Stimulated activated CD4-positive, alpha-beta T cell treated with anti-CD3 and anti-CD28 coated beads, Interleukin-4, amount 100 ng/mL, for 1 hour (primary cell): ENCODE measurements at places on chromosomes 2 and 18.

DNA sequence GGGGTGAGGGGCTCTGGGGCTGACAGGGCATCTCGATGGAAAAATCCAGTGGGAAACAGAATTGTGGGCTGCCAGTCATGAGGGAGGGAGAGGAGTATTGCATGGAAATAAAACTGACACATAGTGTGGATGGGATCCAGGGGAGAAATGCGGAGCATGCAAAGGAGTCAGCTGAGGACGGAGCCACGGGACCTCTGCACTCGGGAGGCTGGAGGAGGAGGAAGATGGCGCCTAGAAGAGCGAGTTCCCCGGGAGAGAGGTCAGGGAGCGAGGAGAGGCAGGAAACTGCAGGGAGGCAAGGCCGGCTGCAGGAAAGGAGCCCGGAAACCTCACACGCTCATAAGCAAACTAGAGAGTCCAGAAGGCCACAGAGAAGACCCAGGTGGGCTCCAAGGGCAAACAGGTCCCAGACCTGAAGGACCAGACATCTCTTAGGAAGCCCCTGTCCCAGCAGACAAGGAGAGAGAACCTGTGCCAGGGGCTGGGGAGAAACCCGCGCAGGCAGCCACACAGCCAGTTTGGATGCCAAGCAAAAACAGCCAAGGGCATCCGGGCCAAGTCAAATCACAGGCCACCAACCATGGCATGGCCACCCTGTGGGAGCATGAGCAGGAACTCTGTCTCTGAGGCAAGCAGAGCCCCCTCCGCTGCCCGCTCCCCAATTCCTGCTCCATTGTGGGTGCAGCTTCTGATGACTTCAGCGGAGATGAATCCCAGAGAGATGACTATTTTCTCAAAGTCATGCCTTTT, 218.8 kb upstream of the ID2 start:
- DNase-seq = no peak

GRCh38 chr2:238496756-238497609, 70.3 kb downstream of the ASB1 start:
- DNase-seq = no peak

- no peak for DNase-seq
Observed at GRCh38 chr2:97728091-97728731, 14.8 kb downstream of the ZAP70 start.

GRCh38 chr2:144489315-144489916, 30.5 kb downstream of the ZEB2 start:
- no peak for DNase-seq

DNA sequence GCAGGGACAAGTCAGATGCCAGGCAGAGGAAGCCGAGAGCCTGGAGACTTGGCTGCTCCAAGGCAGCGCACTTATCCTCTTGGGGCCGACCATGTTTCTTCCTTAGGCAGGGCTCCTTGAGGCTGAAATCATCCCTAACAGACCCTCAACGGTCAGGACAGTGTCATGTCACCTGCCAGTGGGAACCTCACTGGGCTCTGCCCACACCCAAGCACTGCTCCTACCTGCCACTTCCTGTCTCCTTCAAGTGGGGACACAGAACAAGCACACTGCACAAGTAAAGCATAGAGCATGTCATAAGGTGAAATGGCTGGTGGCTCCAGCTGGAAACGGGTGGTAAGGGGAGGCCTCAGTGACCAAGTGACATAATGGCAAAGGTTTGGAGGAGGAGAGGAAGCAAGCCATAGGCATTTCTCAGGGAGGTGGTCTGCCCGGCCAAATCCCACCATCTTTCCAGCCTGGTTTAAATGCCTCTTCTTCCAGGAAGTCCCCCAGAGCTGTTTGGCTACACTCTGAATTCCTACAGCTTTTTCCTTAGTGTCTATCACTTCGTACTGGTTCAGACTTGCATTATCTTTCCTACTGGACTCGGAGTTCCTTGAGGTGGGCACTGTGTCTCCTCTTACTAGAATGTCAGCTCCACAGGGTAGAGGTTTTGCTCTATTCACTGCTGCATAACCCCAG, 7.3 kb upstream of the ATOH8 start:
- DNase-seq = no peak

- no peak for DNase-seq
Observed at GRCh38 chr2:234394450-234394849, 102.4 kb downstream of the ARL4C start.

GRCh38 chr2:95082477-95082876, 39.1 kb downstream of the MRPS5 start:
- no peak for DNase-seq

DNA sequence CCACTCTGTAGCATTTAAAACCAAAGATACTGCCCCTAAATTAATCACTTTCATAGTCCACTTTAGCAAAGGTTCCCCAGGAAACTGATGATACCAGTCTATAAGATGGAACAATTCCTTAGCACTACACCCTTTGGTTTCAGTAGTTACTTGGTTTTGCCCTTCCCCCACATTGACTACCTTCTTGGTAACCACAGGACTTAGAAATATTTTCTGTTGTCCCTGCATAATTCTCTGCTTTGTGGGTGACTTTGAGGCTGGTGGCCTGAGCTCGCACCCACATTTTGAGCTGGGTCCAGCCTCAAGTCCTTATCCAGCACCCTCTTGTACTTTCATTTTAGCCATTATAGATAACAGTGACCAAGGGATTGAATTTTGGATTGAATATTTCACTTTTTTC, 23.1 kb downstream of the ELP2 start:
- no peak for DNase-seq

GRCh38 chr2:75309596-75310463, 110.5 kb upstream of the TACR1 start:
- no peak for DNase-seq

DNA sequence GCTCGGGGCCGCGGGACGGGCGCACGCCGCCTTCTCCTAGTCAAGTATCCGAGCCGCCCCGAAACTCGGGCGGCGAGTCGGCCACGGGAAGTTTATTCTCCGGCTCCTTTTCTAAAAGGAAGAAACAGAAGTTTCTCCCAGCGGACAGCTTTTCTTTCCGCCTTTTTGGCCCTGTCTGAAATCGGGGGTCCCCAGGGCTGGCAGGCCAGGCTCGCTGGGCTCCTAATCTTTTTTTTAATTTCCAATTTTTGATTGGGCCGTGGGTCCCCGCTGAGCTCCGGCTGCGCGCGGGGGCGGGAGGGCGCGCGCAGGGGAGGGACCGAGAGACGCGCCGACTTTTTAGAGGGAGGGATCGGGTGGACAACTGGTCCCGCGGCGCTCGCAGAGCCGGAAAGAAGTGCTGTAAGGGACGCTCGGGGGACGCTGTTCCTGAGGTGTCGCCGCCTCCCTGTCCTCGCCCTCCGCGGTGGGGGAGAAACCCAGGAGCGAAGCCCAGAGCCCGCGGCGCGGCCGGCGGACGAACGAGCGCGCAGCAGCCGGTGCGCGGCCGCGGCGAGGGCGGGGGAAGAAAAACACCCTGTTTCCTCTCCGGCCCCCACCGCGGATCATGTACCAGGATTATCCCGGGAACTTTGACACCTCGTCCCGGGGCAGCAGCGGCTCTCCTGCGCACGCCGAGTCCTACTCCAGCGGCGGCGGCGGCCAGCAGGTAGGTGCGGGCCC, 617 bp downstream of the FOSL2 start:
- DNase-seq = peak; percentile 61

- no peak for DNase-seq
Observed at GRCh38 chr18:73711256-73711655, 436.4 kb downstream of the FBXO15 start.

DNA sequence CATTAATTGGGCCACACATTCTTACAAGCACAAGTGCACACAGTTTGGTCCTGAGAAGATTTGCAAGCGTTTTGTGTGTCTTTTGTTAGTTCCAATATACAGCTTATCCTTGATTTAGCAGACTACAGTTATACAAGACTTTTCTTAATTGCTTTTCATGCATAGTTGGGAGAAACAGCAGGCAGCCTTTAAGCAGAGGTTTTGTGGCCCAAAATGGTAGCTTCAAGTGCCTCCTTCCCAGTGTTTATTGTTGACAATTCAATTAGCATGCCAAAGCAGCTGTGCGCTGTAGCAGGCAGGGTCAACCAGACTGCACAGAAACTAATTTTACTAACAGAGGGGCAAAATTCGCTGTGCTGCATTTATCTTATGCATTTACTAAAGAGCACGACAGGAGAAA, 47.5 kb downstream of the FRZB start:
- DNase-seq = no peak

- DNase-seq = no peak
Observed at GRCh38 chr2:98357849-98358248, 11.6 kb downstream of the CNGA3 start.

GRCh38 chr18:75253043-75253442, 42.4 kb downstream of the TSHZ1 start:
- no peak for DNase-seq

- no peak for DNase-seq
Observed at GRCh38 chr2:234198976-234199375, 148.5 kb downstream of the SPP2 start.

- no peak for DNase-seq
Observed at GRCh38 chr18:78503129-78503528, 476.5 kb upstream of the SALL3 start.

GRCh38 chr2:171939743-171940071, 17.4 kb downstream of the HAT1 start:
- DNase-seq = no peak

GRCh38 chr2:11498543-11499034, 32.6 kb upstream of the E2F6 start:
- no peak for DNase-seq

DNA sequence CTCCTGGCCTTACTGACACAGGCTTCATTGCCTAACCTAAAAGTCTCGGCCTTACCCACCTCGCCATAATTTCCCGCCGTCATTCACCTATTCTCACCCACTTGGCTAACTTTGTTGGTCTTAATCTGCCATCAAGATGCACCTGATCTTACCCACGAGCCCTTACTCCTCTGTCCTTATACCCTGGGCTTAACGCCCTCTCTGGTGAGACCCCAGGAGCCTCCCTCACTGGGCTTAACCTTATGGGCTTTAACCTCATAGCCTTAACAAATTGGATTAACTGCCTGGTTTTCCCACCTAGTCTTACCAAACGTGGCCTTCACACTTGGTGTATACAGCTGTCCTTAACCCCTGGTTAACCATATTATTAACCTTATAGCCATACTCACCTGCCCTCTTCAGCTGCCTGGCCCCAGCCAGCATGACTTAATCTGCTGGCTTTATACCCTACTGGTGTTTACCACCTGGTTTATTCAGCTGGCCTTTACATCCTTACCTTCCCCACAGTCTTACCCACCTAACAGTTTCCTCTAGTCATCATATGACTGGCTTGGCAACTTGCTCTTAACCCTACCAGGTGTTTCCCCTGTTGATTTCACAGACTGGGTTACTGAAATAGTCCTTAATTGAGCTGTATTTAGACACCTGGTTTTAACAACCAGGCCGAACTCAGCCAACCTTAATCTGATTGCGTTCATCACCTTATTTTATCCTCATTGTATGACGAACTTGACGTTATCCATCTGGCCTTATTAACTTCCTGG, 132.0 kb upstream of the ZSWIM2 start:
- no peak for DNase-seq

DNA sequence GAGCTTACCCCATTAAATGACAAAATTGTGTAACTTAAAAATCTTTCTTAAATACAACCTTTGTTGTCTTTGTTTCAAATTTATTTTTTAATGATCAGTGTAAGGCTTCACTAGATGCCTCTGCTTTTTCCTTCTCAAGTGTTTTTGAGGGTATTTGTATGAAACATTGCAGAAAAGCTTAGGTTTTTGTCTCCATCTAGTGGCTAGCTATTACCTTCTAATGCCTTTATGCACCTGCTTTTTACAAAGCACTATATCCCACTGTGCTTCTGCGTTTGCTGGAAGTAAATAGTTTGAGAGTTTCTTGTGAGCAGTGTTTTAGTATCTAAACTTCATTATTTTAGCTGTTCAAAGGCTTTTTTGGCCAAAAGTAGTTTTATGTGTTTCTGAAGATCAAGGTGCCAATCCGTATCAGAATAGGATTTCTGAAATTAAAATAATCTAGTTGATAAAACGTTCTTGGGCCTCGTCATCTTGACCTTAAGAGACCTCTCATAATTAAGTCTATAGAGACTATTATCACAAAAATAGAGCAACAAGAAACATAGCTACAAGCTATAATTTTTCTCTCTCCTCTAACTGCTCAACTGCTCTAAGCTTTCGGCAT, 47.0 kb downstream of the IWS1 start:
- no peak for DNase-seq

DNA sequence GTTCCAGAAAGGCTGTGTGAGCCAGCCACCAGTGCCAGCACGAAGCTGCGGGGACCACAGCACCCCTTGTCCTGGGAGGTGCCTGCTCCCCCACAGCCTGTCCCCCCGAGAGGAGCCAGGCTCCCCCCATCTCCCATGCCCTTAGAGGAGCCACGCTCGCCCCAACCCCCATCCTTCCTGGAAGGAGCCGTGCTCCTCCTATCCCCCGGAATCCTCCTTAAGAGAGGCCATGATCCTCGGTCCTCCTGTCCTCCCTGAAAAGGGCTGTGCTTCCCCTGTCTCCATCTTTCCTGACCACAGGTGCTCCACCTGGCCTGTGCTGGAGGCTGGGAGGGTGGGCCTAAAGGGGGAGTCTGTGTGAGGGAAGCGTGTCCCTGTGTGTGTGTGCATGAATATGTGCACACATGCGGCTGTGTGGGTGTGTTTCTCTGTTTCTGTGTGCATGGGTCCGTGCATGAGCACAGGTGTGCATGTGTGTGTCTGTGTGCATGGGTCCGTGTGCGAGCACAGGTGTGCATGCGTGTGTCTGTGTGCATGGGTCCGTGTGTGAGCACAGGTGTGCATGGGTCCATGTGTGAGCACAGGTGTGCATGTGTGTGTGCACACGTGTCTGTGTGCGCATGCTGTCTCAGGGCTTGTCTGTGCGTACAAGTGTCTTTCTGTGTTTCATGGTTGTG, 80.3 kb downstream of the RTP5 start:
- no peak for DNase-seq

GRCh38 chr2:71788601-71789240, 335.4 kb downstream of the DYSF start:
- no peak for DNase-seq

GRCh38 chr18:59189008-59189407, 30.9 kb upstream of the GRP start:
- DNase-seq = no peak

- DNase-seq = no peak
Observed at GRCh38 chr2:107195631-107196030, 309.7 kb upstream of the ST6GAL2 start.

DNA sequence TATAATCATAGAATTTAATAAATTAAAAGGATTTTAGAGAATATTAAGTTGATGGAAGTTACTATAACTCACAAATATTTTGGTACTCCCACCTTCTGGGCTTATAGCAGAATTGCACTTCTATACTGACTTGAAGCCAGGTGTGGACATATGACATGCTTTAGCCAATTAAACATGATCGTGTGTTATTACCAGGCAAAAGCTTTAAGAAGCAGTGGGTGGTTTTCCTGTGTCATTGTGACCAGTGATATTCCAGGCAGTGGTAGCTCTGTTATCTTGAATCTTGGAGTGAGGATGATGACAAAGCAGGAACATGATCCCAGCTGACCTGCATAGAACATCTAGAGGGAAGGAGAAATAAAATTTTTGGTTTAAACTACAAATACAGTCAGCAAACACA, 370.9 kb upstream of the ZEB2 start:
- no peak for DNase-seq

GRCh38 chr18:42950732-42951131, 164.8 kb downstream of the RIT2 start:
- no peak for DNase-seq
